ENCODE measurements at places on chromosomes 2 and 18. TPM values are rescaled to one million over a fixed set of nuclear protein-coding genes. Genes with fewer than 3 reads are reported as not detected.
A peak's percentile ranks its signal among the peaks of the same experiment; 100 is the strongest.

The CD302 gene
- 1.0 TPM for total RNA-seq

The CYP26B1 gene
- total RNA-seq, result 16.4 TPM

The EPB41L3 gene
- total RNA-seq, result 13.1 TPM

The KLHL30 gene
- 0.25 TPM for total RNA-seq

The SLC23A3 gene
- 1.5 TPM for total RNA-seq

The SLC5A6 gene
- 129 TPM for total RNA-seq

The CDKL4 gene
- 0.75 TPM for total RNA-seq

The MEX3C gene
- total RNA-seq, result 70.7 TPM

The GPR155 gene
- 1.7 TPM for total RNA-seq

The ICOS gene
- not detected for total RNA-seq

The D2HGDH gene
- 17.7 TPM for total RNA-seq

The SP140 gene
- total RNA-seq, result not detected

The EVA1A gene
- total RNA-seq, result 3.8 TPM

The CCDC68 gene
- total RNA-seq, result not detected

The CD28 gene
- not detected for total RNA-seq

DNA sequence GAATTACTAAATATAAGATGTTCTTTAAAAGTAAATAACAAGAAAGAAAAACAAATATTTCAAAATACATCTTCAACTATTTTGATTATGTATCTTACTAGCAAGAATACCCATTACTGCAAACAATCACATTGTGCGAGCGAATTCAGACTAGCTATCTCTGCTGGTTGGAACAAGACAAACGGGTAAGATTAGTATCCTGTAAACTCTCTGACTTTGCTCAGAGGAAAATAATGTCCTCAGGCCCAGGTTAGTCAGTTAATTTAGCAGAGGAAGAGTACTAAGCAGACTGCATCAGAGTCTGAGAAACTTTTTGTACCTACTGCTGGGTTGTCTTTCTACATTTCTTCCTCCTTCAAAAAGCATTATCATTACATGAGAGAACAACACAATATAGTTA is 50.4 kb upstream of the MCM6 start:
- no peaks in the 10 kb centered on the region for H3K4me1 ChIP-seq
- no peak overlapping the region for H3K4me3 ChIP-seq
- no peak for DNase-seq
- no peaks in the 10 kb centered on the region for H3K27me3 ChIP-seq

DNA sequence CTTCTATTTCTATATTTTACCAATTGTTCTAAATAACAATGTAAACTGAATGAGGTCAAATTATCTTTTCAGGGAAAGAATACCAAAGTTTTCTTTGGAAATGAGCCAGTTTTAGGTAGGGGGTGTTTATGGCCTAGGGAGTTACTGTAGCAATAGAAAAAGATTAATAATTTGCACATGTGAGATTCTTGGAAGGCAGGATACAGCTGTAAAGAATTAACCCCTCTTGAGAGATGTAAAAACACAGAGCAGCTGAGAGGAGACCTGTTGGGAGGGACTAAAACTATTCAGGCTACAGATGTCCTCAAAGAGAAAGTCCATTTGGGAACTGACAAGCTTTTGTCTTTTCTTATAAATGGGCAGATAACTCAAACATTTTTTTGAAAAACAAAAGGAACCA is 182.2 kb downstream of the FIGN start:
- DNase-seq, result no peak
- no peak overlapping the region for H3K27ac ChIP-seq
- H3K4me3 ChIP-seq, result no peak overlapping the region
- no peaks in the 10 kb centered on the region for H3K27me3 ChIP-seq
- H3K36me3 ChIP-seq, result peaks cover 4% of the 10 kb centered on the region

DNA sequence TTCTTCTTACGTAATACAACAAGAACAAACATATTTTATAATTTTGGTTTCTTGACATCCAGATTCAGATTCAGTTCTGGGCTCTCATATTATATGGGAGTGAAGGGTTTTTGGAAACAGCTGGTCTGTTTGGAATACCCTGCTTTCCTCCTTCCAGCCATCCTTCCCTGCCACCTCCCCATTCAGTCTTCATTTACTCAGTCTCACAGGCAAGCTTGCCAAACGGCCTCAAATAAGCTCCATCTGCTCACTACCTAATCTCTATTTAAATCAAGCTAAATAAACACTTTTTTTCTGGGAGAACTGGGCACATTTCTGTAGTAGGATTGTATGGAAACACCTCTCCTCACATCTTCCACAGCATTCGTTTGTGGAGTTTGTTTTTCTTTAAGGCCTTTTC is 147.5 kb downstream of the RND3 start:
- no peak overlapping the region for H3K27ac ChIP-seq
- H3K27me3 ChIP-seq, result no peaks in the 10 kb centered on the region
- DNase-seq, result no peak

GRCh38 chr2:105118960-105119359 is 81.1 kb downstream of the MRPS9 start:
- no peaks in the 10 kb centered on the region for H3K27me3 ChIP-seq
- no peaks in the 10 kb centered on the region for H3K4me1 ChIP-seq
- peak; percentile 40 for DNase-seq

DNA sequence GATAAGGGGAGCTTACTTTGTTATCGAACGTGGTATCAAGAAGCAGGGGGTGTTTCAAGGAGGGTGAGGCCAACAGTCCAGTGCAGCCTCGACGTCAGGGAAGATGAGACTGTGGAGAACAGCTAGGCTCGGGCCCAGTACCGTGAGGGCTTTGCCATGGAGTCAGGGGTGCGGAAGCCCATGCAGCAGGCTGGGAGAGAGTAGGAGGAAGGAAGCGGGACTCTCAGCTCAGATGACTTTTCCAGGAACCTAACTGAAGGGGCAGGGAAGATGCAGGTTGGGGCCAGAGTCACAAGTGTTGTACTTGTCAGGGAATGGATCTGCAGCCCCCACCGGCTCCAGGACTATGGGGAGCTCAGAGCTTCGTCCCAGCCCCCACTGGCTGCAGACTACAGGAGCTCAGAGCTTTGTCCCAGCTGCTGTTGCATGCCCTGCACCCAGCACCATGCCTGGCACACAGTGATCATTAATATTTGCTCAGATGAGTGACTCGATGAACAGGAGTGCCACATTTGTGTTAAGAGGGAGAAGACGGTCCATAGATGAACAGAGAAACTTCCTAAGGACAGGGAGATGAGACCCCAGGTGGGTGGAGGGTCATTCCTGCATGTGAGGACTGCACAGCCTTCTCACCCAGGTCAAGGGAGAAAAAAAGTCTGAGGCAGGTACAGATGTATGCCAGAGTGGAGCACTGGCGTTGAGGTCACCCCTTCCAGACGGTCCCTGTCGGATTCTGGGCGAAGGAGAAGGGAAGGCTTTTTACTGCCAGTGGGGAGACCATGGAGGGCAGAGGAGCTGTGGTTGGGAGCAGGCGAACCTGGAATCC is 36.4 kb downstream of the PTGR3 start:
- no peak for DNase-seq
- H3K27me3 ChIP-seq, result no peaks in the 10 kb centered on the region
- no peaks in the 10 kb centered on the region for H3K36me3 ChIP-seq
- no peak overlapping the region for H3K4me3 ChIP-seq
- peaks cover 13% of the 10 kb centered on the region for H3K4me1 ChIP-seq

DNA sequence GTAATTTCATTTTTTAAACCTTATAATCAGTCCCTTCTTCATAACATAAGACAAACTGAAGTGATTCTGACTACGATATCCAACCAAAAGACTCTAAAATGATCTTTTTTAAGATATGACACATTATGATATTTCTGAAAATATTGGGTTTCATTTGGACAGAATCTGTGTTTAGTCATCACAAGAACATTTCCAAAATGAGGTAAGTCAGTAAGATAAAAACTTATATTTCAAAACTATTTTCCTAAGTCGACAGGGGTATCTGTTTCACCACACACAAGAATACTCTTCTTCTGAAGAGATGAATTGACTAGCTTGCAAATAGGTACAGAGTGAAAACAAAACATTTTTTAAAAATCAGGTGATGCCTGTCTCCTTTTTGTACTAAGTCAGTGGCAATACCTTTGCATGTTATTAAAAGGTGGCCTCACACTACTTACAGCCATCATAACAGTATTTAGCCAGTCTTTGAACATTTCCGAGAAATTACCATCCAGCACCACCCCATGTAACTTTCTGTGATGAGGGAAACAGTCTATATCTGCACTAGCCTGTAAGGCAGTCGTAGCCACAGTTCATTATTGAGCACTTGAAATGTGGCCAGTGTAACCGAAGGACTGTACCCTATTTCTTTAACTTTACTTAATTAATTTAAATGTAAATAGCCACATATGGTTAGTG is 13.5 kb downstream of the STK39 start:
- no peak overlapping the region for H3K4me3 ChIP-seq

GRCh38 chr18:60372132-60372531 is 443 bp downstream of the MC4R start:
- peak overlapping the region; percentile 77 for H3K4me3 ChIP-seq
- H3K27me3 ChIP-seq, result peaks cover 2% of the 10 kb centered on the region
- no peak overlapping the region for H3K27ac ChIP-seq
- no peaks in the 10 kb centered on the region for H3K36me3 ChIP-seq
- DNase-seq, result no peak

DNA sequence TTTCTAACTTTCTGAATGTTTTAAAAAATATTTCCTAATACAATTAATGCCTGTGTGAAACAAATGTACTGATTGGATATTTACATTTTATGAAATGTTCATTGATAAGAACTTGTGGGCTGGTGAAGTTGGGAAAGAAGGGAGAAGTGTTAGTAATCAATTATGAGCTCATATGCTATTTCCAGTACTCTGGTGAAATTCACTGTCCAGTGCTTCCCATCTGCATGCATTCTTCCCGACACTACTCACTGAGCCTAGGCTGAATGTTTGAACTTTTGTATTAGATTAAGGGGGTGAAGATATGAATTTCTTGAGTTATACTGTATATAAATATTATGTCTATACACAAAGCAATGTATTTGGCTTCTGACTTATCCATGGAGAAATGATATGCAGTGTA is 36.0 kb downstream of the SKA1 start:
- no peak overlapping the region for H3K27ac ChIP-seq
- no peak overlapping the region for H3K4me3 ChIP-seq
- H3K27me3 ChIP-seq, result peaks cover 14% of the 10 kb centered on the region
- H3K36me3 ChIP-seq, result no peaks in the 10 kb centered on the region
- DNase-seq, result no peak

- H3K27ac ChIP-seq, result no peak overlapping the region
- no peak overlapping the region for H3K4me3 ChIP-seq
- peaks cover 9% of the 10 kb centered on the region for H3K4me1 ChIP-seq
- no peak for DNase-seq
- H3K36me3 ChIP-seq, result no peaks in the 10 kb centered on the region
- no peaks in the 10 kb centered on the region for H3K27me3 ChIP-seq
These were observed 26.0 kb downstream of the ADRA2B start for GRCh38 chr2:96090196-96090926.

- no peak for DNase-seq
- H3K4me3 ChIP-seq, result no peak overlapping the region
- no peaks in the 10 kb centered on the region for H3K27me3 ChIP-seq
These were observed 16.9 kb upstream of the HNRNPLL start for GRCh38 chr2:38619458-38620164.

GRCh38 chr2:20473128-20473527 is 26.3 kb downstream of the RHOB start:
- H3K27me3 ChIP-seq, result no peaks in the 10 kb centered on the region
- H3K4me1 ChIP-seq, result peaks cover 68% of the 10 kb centered on the region
- no peak overlapping the region for H3K27ac ChIP-seq
- no peaks in the 10 kb centered on the region for H3K36me3 ChIP-seq
- no peak for DNase-seq

DNA sequence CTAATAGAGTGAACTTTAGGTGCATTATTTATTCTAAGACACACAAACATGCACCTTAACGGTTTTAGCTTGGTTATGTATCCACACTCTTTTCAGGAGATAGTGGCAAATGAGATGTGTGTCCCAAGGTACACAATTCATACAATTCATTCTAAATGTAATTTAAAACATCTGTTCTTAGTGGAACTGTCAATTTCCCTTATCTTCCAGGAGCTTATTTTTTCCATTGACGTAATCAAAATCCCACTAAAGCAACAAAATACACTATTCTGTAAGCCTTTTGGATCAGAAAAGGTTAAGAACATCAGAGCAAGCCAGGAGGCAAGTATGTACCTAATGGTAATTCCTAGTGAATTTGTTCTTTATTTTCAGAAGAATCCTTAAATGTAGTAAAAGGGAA is 19.8 kb downstream of the EIF2AK3 start:
- H3K27me3 ChIP-seq, result no peaks in the 10 kb centered on the region
- H3K4me3 ChIP-seq, result no peak overlapping the region
- DNase-seq, result no peak
- no peak overlapping the region for H3K27ac ChIP-seq
- no peaks in the 10 kb centered on the region for H3K4me1 ChIP-seq

DNA sequence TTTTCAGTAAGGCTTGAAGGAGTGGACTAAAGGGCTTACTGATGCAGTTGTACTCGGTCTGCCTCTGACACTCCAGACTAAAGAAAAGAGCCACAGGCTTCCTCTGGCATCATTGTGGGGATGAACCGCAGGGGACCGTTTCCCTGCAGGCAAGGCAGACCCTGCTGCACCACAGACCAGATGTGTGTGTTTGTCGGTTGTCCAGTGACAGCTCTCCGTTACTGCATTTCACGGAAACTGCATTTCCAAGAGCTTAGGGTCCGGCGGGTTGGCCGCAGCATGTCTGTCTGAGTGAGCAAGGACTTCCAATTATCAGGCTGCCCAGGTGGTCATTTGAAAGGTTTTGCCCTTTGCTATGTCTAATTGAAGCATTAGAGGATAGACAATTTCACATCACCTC is 98.1 kb downstream of the FAM210A start:
- H3K4me1 ChIP-seq, result peaks cover 5% of the 10 kb centered on the region
- H3K36me3 ChIP-seq, result no peaks in the 10 kb centered on the region
- no peak overlapping the region for H3K27ac ChIP-seq
- H3K4me3 ChIP-seq, result no peak overlapping the region

DNA sequence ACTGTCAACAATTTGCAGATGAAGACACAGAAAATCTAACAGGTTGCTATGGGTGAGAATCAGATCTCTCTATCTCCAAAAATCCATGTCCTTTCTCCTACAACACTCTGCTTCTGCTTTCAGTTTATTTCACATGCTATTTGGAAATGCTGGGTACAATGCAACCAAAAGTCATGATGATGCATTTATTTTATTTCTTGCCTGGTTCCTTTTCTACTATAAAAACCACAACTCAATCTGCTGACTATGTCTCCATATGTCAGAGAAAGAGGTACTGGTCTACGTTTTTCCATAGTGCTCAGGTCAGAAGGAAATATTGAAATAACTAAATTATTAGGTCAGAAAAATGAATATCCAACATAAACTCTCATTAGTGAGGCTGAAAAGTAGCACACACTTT is 20.5 kb downstream of the RAD51AP2 start:
- DNase-seq, result no peak
- no peaks in the 10 kb centered on the region for H3K27me3 ChIP-seq
- H3K27ac ChIP-seq, result no peak overlapping the region

GRCh38 chr2:237631007-237631785 is 3.8 kb downstream of the LRRFIP1 start:
- peak overlapping the region; percentile 81 for H3K27ac ChIP-seq
- H3K4me3 ChIP-seq, result peak overlapping the region; percentile 41
- H3K36me3 ChIP-seq, result peaks cover 17% of the 10 kb centered on the region
- DNase-seq, result no peak

GRCh38 chr18:76707534-76707933 is 114.8 kb upstream of the ZNF236 start:
- H3K27ac ChIP-seq, result no peak overlapping the region
- no peaks in the 10 kb centered on the region for H3K36me3 ChIP-seq
- DNase-seq, result no peak
- peaks cover 25% of the 10 kb centered on the region for H3K4me1 ChIP-seq
- no peak overlapping the region for H3K4me3 ChIP-seq
- H3K27me3 ChIP-seq, result no peaks in the 10 kb centered on the region
